ENCODE measurements at places on chromosomes 12 and 14. TPM values are rescaled to one million over a fixed set of nuclear protein-coding genes. Genes with fewer than 3 reads are reported as not detected.
A peak's percentile ranks its signal among the peaks of the same experiment; 100 is the strongest.

DNA sequence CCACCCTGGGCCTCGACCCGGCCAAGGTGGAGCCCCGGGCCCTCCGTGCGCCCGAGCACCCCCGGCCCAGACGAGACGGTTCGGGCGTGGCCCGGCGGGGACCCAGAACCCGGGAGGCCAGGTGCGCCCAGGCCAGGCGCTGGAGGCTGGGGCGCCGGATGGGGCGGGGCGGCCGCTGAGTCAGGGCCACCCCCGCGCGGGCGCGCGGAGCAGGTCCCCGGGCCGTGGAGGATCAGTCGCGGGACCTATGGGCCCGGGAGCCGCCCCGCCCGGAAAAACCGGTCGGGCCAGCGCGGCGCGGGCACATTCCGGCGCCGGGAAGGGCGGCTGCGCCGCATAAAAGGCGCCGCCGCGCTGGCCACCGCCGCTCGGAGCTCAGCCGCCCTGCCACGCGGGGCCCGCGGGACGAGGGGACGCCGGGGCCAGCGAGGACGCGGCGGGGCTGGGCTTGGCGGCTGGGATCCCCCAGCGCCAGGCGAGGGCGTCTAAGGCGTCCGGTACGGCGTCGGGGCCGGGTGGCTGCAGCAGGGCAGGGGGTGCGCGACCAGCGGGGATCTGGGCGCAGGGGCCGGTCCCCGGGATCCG is 21.5 kb upstream of the KIF26A start:
- no peak for DNase-seq

DNA sequence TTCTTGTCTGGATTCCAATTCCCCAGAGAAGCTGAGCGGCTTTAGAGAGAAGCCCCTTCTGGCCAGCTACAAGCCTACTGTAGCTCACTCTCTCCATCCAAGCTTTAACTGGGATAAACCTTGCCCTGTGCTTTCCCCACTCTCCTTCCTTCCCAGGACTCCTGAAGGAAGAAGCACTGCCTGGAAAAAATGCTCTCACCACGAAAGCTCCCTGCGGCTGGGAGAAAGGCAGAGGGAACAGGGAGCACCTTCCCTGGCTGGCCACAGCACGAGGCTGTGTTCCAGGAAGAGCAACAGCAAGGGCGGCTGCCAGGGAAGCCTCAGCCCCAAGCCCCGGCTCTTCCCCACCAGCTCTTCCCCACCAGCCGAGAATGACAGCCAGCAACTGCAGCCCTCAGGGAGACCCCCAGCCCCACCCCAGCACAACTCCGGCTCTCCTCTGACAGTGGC is 40.8 kb upstream of the PNMA1 start:
- DNase-seq, result no peak

GRCh38 chr12:46657453-46658411 is 168.1 kb downstream of the SLC38A4 start:
- peak; percentile 42 for DNase-seq

GRCh38 chr14:49418789-49419188 is 167.4 kb downstream of the RPS29 start:
- no peak for DNase-seq

DNA sequence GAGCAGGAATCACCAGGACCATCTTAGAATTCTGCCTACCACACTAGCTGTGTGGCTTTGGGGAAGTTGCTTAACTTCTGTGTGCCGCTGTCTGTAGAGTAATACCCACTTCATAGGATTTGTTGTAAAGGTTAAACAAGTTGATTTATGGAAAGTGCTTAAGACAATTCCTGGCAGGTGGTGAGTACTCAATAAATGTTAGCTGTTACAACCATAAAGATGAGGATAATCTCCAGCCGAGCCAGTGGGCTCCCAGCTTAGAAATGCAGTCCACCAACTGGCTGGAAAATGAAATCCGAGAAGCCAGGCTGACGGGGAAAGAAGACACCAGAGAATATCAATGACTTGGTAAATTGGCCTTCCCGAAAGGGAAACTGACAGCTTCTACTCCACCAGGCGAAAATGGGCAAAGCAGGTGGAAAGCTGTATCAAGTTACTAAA is 173.5 kb downstream of the CHST11 start:
- no peak for DNase-seq

- DNase-seq, result no peak
These were observed 6.3 kb downstream of the COPS7A start for GRCh38 chr12:6730169-6730568.

DNA sequence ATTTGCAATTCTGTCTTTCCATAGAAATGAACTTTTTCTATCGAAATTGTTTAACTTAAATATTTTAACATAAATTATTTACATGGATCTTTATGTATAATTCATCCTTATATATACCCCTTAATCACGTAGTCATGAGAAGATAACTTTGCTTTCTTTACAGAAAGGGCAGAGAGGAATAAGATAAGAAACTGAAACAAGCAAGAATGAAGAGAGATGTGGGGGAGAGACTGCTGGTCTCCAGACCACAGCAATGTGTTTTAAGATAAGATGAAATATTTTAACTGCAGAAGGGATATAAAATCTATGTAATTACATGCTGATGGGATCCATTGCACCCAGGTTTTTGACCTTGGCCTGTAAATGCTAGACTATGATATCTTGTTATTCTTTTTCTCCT is 34.7 kb upstream of the DNM1L start:
- DNase-seq, result no peak

DNA sequence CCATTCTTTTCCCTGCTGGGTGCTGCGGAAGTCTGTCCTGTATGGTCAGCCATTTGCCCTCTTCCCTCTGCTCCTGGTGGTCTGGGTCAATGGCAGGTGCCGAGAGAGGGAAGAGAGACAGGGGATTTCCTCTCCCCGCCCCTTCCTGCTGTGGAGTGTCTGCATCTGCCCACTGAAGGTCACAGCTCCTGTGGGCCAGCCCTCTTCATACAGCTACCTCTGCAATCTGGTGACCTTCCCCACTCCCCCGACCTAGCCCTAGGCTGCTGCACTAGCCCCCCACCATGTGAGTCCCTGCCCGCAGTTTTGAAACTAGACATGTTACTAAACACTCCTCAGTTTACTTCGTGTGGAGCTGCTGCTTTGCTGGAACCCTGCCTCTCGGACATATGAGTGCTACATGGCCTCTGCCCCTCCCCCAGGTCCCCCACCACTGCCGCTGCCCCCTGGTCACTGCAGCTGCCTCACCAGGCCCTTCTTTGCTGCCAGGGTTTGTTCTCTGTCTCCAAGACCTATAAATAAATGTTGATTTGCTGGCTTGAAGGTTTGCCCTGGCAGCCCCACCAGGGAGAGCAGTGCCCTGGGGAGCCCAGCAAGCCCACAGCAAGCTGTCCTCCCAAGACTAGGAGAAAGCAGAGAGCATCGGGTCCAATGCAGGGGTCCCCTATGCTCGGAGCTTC is 102.9 kb downstream of the DPF3 start:
- no peak for DNase-seq

DNA sequence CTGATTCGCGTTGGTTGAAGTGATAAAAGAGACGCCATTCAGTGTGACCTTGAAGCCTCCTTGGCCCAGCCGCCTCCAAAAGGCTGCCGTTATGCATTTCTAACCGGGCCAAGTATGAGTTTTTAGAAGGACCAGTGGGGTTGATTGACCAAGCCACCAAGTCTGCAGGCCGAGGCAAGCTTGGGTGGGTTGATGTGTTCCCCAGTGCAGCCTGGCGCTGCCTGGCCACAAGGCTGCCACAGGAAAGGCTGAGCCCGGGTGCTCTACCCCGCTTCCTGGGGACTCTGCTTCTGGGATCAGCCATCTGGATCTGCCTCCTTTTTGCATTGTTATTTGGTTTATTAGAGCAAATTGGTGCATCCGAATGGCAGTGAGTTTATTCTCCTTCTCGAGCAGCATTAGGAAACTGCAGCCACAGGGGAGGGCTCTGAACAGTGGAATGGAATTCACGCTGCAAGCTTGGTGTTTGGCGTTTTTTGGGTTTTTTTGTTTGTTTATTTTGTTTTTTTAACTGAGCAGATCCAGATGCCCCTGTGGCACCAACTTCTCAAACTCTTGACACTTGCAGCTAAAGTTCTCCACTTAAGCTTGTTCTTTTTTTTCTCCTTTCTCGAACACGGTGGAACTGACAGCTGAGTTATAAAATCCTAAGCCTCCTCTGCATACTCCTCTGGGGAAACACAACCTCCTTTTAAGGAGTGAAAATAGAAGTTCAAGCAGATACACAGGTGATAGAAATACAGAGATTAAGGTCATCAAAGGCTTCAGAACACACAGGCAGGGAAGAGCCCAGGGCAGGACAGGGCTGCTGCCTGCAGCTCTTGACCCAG is 145.4 kb upstream of the FKBP4 start:
- DNase-seq, result peak; percentile 52

DNA sequence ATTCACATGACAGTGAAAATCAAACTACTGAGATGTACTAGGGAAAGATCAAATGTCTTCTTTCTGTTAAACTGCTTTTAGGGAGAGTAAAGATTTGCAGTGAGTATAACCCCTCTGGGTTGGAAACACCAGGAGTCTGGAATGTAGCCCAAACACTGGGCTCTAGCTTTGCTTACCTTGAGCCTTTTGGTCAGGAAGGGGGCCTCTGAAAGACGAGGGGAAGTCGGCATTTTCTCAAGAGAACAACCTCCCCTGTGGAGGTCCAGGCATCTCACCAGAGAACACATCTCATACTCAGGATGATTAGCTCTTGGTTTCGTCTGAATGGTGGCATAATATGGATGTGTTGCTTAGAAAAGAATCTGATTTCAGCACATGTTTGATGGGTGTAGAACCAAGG is 169.0 kb downstream of the ZFP36L1 start:
- DNase-seq, result no peak

DNA sequence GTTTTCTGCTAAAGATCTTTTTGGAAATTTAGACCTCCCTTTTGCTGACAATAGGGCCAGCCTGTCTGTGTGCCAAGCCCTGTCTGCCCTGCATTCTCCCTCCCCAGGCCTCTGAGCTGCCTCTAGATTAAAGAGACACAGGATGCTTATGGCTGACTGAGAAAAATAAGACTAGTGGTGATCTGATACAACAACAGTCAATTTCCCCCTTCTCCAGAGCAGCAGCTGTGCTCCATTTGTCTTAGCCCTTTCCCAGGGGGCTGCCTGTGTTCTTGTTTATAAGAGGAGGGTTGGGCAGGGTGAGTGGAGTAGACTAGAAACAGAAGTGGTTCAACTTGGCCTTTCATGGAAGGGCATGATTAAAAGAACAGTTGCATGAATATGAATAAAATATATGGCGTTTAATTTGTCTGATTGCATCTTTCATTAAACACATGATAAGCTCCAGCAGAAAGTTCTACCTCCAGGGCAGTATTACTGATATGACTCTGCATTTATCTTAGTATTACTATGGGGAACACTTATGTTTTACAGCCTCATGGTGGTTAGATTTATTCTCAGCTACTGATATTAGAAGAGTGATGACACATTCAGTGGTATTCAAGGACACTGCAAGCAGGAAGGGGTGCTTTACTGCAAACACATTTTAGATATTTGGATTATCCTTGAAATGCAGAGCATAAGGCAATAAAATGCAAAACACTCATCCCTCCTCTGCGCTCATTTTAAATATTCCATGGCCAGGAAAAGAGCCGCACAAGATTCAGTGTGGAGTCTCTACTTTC is 150.2 kb upstream of the CLEC14A start:
- DNase-seq, result no peak

DNA sequence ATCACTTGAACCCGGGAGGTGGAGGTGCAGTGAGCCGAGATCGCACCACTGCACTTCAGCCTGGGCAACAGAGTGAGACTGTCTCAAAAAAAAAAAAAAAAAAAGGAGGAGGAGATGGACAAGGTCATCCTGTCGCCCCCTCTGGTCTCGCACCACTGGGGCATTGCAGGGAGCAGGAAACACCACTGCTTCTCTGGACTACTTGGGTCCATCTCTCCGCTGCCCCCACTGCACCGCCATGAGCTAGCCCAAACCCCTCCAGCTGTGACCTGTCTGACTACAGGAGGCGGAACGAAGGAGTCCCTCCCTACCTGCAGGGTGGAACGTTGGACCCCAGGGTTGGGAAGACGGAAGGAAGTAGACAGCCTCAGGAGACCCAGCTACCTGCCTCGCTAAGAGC is 18.2 kb upstream of the FAM222A start:
- no peak for DNase-seq

GRCh38 chr14:31564194-31564593 is 3.0 kb downstream of the NUBPL start:
- DNase-seq, result no peak

Gene AMHR2
- total RNA-seq, result not detected

Gene BRMS1L
- 3.7 TPM for total RNA-seq
